ENCODE measurements at places on chromosomes 5 and 9. TPM values are rescaled to one million over a fixed set of nuclear protein-coding genes. Genes with fewer than 3 reads are reported as not detected.

GRCh38 chr9:90306158-90306557, 336.5 kb downstream of the DIRAS2 start:
- DNase-seq, result no peak

DNA sequence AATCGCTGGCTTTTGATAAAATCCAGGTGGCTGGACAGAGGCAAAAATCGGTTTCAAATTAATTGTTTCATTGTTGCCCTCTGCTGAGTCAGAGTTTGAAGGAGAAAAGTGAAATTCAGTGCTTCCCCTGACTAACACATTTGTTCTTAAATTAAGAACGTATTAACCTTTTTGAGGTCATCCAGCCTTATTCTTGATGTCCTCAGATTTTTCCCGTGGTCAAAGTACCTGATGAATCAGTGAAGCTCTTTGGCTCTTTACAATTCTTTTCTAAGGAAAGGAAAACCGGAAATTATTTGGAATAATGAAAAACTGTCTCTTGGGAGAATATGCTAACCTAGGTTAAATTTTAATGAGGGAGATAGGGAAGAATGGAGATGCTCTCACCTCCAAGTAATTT, 21.6 kb downstream of the OSMR start:
- no peak for DNase-seq

DNA sequence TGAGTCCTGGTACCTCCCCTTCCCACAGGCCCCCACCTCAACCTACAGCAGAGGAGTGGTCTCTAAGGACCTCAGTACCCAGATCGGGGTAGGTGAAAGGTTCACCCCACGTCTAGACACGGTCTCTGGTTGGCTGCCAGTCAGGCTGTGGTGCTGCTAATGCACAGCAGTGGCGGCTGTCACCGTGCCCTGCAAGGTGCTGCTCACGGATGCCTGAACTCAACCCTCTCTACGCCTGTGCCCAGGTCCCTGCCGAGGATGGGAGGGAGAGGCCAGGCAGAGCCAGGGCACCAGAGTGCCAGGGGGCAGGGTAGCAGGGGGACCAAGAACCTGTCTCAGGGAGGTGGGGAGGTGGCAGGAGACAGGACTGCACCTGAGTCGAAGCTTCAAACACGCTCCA, 14.3 kb downstream of the IER5L start:
- no peak for DNase-seq

DNA sequence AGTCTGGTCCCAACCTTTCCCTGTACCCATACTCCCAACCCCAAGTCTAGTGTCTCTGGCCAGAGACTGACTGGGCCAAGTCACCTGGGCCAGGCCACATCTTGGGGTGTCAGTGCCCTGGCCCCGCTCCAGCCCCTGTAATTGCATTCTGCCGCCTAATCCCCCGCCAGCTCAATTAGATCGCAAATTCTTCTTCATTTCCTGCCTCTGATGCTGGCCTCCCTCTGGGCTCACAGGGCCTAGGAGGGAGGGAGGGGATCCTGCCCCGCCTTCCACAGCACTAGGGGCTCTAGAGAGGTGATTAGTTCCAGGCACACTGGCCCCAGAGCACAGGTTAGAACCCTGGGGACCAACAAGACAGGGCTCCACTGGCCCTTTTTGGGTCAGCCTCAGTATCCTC, 5.5 kb downstream of the CXXC5 start:
- no peak for DNase-seq

Gene DMRT1
- not detected for total RNA-seq

GRCh38 chr9:120418315-120418714, 161.7 kb downstream of the CDK5RAP2 start:
- no peak for DNase-seq

Gene PHF24
- total RNA-seq, result 0.06 TPM

DNA sequence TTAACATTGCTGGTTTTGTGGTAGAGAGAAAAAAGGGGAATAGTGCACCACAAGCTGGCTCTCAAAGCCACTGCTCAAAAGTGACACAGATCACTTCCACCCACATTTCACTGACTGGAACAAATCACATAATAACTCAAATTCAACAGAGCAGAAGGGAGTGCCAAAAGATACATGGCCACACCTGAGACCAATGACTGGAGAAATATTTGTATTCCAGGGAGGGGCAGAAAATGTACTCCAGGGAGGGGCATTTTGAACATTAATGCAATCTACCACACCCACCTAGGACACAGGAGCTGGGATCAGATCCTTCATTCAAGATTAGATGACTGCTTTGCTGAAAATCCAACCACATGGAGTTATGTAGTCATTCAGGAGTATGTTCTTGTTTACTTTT, 44.8 kb upstream of the ALDOB start:
- DNase-seq, result no peak

GRCh38 chr9:121690766-121691165, 39.3 kb downstream of the DAB2IP start:
- DNase-seq, result no peak

Gene APC
- total RNA-seq, result 17.0 TPM
